ENCODE measurements at places on chromosomes 7 and 10.

DNA sequence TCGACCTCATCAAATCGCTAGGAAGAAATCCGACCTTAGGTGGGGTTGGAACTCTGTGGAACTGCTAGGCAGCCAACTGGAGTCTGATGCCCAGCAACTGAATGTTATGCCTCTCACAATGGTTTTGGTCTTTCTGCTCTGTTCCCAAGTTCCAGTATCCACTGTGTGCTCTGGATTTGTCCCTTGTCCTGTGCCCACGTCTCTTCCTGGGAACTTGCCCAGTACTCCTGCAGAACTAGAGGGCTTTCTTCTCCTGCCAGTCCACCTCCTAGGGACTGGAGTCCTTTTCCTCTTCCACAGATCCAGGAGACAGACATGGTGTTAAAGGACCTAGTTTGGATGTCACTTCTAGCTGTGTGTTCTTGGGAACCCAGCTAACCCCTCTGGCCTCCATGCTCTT, 26.6 kb downstream of the PRTFDC1 start:
- DNase-seq: no peak

DNA sequence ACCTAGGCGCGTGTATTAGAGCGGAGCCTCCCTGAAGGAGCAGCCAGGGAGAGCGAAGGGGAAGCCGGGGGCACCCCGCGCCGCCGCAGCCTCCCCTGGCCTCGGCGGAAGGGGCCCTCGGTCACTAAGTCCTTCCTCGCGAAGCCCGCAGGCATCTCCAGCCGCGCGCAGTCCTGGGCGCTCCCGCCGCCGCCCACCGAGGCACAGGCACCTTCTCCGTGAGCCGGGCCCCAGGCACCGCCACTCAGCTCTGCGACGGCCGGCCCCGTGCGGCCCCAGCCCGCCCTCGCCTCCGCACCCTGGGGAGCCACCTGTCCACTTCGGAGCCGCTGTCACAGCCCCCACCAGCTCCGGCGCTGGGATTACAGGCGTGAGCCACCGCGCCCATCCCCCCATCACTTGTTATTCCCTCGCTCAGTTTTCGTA, 80.8 kb downstream of the ZNF467 start:
- no peak for DNase-seq

- DNase-seq: no peak
These were observed 64.9 kb downstream of the SCRN1 start for GRCh38 chr7:29924684-29925083.

DNA sequence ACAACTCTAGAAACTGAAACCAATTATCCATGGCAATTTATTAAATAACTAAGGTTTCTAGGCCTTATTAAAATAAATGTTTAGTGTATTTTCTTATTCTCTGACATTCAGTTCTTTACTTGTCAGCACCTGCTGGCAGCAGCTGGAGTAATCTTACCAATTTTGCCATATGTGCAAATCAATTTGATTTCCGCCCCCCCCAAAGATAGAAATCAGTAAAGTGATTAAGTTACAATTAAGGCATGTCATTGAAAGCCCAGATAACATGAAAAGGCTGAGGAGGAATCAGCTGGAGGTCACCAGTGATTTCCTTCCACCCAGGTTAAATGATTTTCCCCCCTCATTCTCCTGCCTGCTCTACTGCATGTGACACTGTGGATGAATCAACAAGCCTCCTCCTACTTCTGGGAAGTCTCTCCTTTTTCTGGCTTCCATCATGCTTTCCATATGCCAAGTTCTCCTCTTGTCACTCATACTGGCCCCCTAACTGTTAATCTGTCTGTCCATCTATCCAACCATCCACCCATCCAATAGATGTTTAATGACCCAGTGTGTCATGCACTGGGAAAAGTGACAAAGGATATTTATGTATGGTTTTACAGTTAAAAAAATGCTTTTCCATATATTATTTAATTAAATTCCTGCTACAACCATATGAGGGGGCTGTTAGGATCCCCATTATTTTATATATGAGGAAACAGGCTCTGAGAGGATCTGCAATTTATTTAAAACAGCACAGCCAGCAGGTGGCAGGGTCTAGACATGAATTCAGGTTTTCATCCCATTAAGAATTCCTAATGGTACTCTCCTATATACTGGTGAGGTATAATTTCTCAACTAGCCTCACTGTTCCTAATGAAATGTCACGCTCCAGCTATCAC, 116.5 kb downstream of the ATXN7L1 start:
- DNase-seq: no peak

- DNase-seq: no peak
These were observed 182.8 kb downstream of the ARHGAP12 start for GRCh38 chr10:31745612-31746376.

DNA sequence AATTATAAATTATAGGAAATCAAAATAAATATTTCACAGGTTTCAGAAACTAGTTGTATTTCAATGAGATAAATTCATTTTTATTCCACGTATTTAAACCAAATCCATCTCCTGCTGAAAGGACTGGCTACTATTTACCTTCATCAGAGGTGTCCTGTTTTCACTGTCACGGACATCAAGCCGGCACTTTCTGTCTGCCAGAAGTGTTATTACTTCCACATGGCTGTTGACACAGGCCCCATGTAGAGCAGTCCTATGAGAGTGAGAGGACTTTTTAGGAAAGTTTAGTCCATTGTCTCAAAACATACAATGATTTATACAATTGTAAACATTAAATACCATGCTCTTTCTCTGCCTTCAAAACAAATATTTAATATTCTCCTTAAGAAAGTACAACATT, 100.4 kb upstream of the ACBD5 start:
- no peak for DNase-seq

DNA sequence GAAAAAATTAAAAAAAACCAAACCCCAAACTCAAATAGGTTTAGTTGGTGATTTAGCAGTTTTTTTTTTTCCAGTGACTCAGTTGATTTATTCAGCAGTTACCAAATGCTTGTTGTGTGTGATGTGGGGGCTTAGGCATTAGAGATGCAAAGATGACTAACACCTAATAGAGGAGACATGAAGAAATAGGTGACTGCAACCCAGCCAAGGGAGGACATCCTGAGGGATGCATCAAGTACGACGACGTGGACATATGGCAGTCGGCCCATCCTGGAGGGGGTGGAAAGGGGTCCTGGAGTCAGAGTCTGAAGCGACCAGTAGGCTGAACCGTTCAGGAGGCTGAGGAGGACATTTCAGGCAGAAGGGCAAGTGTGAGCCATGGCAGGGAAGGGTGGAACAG, 35.5 kb downstream of the LRMDA start:
- DNase-seq: no peak

- no peak for DNase-seq
These were observed 1064.9 kb downstream of the NXPH1 start for GRCh38 chr7:9498303-9498702.

- no peak for DNase-seq
These were observed 87.7 kb upstream of the CHST15 start for GRCh38 chr10:124180947-124181549.

GRCh38 chr10:60490013-60490412, 100.3 kb upstream of the ANK3 start:
- no peak for DNase-seq

GRCh38 chr7:114243646-114244045, 171.0 kb upstream of the FOXP2 start:
- DNase-seq: no peak

- no peak for DNase-seq
These were observed 362.5 kb downstream of the GPR37 start for GRCh38 chr7:124403112-124403511.

- DNase-seq: no peak
These were observed 178.3 kb upstream of the KLF14 start for GRCh38 chr7:130912082-130912861.

GRCh38 chr7:76302347-76303201, at the start of gene HSPB1:
Gene HSPB1 (plus strand): TSS chr7:76302673. CDS start chr7:76302713, 40 bp downstream.
- DNase-seq: no peak

DNA sequence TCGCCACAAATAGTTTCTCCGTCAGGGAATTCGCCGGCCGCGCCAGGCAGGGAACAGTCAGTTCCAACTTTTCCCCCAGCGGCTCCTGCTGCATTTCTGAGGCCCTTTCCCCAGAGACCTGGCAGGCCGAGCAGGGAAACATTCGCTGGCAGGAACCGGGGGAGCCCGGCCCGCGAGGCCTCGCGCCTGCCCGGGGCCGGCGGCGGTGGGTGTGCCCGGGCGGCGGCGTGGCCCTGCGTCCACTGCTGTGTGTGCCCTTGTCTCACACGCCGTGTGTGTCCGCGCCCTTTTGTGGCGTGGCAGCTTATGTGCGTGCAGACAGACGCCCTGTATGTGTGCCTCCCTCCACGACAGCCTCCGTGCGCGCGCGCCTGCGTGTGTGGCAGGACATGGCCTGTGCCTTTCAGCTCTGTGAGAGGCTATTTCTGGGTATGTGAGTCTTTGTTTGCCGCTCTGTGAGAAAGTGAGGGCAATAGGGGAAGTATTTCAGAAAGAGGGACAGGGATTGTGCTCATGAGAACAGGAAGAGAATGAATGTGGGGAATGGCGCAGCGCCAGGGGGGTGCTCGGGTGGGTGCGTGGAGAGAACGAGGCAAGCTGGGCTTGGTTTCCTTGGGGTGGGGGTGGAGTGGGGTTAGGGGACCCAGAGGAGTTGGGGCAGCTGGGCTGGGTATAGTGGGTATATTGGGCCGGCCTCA, 689 bp upstream of the SMARCD3 start:
- no peak for DNase-seq

DNA sequence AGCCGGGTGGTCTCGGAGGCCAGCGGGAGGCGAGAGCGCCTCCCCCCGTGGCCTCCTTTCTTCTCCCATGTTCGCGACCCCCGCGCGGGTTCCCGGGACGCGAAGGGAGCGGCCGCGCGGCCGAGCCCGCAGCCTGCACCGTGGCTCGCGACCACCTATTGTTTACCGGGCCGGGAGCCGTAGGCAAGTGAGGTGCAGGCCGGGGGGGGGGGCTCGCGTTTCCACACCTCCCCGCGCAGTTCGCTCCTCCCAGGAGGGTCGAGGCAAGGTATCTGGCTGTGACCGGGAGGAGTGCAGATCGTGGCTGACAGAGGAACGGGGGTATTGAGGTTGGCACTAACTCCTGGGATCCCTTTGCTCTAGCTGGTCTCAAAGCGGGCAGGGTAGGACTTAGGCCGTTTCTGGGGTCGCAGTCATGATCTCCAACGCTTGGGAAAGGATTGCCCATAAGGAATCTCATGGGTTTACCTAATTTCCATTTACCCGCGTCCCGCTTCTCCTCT, 734 bp downstream of the PTPN12 start:
- DNase-seq: no peak

DNA sequence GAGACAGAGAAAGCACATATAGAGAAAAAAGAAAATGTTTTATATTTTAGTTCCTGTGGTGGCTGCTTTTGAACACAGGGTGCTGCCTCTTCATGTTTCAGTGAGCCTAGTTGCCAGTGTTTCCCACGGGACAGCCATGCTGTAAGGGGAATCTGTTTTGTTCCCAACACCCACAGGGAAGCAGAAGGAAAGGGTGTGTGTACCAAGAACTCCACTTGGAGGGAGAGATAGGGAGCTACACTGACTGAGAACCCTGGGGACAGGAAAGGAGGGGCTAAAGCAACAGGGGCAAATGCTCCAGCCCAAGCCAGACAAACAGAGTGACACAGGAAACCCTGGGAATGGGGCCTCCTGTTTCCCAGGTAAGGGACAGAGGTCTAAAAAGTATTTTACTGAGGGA, 40.2 kb downstream of the FRMPD2 start:
- DNase-seq: no peak

GRCh38 chr10:24556750-24557742, 166.6 kb downstream of the ARHGAP21 start:
- no peak for DNase-seq

Data from stimulated activated CD4-positive, alpha-beta T cell treated with anti-CD3 and anti-CD28 coated beads, Interleukin-1b, Interleukin-23, amount 100 ng/mL, for 1 hour (primary cell).